Activated naive CD4-positive, alpha-beta T cell (primary cell): ENCODE measurements at places on chromosomes 2 and 18.

DNA sequence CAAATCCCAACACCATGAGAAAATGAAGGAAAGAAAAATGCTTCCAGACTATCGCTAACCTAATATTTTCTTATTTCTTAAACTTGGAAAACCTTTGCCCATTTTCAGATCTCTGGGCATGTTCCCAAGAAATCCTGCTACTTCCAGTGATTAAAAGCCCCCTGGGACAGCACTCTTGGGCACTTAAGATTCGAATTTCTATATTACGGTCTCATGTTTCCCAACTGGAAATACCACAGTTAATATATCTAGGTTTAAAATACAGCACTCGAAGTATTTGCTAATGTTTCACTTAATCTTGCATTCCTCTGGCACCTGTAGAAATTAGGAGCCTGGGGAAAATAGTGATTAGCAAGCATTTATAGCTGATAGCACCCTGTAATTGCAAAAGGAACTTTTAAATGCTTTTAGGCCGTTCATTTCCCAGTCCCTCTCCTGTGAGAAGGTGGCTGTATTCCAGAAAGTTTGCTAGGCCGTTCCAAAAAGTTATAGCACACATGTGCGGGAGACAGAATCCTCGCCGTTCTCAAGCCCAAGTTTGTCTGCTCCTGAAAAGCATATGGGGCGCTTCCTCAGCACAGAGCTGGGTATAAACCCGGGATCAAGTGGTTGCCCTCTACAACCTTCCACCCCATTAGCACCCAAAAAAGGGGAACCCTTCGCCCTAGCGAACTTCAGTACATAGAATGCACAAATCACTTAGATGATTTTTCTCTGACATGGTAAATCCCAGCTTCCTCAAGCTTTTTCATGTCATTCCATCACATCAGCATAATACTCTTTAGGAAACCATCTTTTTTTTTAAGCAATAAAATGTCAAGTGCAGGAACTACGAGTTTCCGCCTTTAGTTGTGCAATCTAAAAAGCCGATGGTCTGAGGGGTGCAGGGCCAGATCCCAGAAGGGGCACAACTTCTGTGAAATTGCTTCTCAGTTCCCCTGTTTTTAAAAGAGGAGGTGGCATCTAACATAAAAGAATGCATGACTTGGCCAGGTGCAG, 60.6 kb downstream of the DIPK1C start:
- no peak for DNase-seq

DNA sequence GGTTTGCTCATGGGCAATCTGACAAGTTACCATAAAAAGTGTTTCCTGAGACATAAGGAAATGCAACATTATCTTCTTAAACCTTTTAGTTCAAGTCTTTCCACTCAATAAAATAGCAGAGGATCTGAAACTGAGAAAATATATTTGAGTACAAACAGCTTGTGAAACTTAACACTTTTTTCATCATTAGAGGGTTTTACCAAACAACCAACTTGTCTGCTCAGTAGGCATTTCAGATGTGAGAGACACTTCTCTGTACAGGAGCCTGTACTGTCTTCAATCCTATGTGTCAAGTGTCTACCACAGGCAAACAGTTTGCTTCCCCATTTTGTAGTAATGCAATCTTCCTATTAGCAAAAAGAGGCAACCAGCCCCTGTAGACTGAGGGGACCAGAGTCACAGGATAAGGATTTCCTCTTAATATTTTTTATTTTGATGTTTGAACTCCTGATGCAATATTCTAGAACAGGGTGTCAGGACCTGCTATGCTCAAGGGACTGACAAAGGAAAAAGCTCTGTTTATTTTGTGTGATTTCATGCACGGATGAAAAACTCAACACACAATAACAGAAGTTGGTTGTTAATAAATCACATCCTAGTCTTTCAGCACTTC, 159.1 kb upstream of the LHCGR start:
- DNase-seq: no peak

GRCh38 chr2:45627911-45628310, 16.8 kb upstream of the SRBD1 start:
- no peak for DNase-seq

DNA sequence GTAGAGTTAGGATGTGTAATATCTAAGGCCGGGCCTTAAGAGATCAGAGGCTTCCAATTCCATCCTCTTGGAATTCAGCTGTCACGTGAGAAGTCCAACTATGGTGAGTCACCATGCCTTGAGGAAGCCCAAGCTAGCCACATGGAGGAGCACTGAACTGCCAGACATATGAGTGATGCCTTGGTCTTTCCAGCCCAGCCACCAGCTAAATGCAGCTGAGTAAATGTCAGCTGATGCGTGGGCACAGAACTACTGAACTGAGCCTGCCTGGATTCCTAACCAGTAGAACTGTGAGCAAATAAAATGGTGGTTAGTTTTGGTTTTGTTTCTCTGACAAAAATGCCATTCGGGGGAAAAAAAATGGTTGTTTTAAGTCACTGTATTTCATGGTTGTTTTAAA, 153.7 kb upstream of the SERTAD2 start:
- no peak for DNase-seq

GRCh38 chr2:220226076-220226475, 598.6 kb downstream of the SLC4A3 start:
- DNase-seq: no peak

DNA sequence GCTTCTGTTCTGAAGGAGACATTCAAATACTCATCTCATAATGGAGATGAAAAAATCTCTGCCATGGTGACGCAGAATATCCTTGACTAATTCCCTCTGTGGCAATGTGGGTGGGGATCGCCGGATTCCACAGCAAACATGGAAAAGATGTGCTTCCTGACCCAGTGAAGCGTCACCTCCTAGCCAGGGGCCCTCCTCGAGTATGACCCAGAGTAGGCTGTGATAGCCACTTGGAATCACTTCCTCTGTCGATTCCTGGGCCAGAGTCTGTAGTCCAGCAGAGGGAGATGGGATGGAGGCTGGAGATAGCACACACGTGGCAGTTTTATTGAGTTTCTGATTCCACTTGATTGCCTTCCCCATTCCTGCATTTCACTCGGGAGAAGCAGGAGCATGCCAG, 36.8 kb downstream of the DRC1 start:
- no peak for DNase-seq

GRCh38 chr2:212711856-212712255, 173.3 kb upstream of the ERBB4 start:
- no peak for DNase-seq

DNA sequence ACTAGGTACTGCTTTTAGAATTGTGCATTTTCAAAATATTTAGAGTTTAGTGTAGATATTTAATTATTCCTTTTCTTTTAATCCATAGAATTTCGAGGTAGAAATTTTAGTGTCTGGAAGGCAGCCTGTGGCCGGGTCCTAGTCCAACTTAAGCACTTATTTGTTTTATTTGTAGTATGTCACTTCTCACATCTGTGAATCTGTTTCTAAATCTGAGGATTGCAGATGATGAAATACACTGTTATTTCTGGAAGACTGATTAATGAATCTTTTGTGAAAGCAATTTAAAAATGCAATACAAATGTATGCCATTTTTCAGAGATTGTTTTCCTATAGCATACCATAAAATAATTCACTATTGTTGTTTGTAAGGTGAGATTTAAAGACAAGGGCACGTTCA, 483.9 kb upstream of the TRIB2 start:
- no peak for DNase-seq

DNA sequence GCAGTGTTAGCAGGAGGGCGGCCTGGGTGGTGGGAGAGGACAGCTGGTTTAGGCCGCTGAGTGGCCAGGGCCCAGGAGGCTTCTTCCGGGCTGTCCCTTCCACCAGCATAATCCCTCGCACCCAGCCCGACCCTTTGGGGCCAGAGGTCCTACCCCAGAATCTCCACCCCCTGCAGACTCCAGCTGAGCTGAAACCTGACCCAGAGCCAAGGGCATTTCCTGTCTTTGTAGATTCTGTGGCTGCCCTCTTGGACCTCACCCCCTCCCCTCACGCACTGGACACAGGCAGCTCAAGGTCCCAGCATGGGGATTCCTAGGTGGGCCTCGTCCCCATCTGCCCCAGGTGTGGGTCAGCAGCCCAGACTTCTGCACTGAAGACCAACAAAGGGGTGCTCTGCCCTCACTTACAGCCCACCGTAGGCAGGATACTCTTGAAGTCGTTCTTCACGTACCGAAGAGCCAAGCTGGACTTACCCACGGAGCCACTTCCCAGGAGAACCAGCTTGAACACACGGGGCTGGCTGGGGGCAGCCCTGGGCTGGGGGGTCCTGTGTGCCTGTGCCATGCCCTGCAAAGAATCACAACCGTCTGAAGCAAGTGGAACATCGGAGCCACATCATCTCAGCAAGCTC, 4.8 kb downstream of the RAB17 start:
- DNase-seq: no peak

- no peak for DNase-seq
These were observed 9.0 kb downstream of the TBR1 start for GRCh38 chr2:161424891-161425727.

- no peak for DNase-seq
These were observed 184.4 kb upstream of the SESTD1 start for GRCh38 chr2:179449010-179449409.

DNA sequence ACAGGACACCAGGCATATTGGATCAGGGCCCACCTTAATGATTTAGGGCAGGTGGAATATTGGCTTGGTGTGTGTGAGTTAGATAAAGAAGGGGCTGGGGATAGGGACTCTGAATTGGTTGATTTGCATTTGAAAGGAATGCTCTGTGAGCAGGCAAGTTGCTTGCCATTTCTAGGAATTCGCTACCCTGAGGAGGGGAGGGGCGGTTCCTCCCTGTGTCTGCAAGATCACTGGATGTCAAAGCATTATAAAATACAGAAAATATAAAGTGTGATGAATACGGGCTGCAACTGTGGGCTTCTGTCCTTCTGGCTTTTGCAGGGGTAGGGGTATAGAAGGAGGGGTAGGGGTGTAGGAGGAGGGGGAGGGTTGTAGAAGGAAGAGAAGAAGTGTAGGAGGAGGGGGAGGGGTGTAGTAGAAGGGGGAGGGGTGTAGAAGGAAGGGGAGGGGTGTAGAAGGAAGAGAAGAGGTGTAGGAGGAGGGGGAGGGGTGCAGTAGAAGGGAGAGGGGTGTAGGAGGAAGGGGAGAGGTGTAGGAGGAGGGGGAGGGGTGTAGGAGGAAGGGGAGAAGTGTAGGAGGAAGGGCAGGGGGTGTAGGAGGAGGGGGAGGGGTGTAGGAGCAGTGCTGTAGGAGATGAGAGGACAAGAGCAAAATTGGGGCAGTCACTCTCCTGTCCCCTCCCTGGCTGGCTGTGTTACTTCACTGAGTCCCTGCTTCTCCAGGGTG, 238.0 kb upstream of the COPS8 start:
- DNase-seq: no peak
